ENCODE measurements at places on chromosomes 4 and X. TPM values are rescaled to one million over a fixed set of nuclear protein-coding genes. Genes with fewer than 3 reads are reported as not detected.

DNA sequence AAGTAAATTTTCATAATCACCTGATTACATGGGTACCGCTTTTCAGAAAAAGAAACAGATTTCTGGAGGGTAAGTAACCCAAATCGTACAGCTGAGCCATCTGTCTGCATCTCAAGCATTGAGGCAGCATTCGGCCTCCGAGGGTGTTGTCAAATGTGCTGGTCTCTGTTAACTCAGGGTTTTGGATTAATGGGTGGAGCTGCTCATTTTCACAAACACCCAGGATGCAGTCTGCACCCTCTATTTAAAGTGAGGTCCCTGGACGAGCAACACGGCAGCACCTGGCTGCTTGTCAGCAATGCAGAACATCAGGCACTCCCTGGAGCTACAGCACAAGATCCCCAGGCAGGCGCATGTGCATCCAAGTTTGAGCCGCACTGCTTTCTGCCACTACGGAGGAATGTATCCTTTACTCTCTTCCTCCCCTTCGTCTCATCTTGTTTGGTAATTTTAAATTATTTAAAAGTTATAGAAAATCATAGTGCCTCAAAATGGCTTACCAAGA, 24.7 kb upstream of the NAP1L5 start:
- no peaks in the 10 kb centered on the region for H3K4me1 ChIP-seq
- peaks cover 27% of the 10 kb centered on the region for H3K36me3 ChIP-seq
- no peak overlapping the region for H3K27ac ChIP-seq
- H3K27me3 ChIP-seq: no peaks in the 10 kb centered on the region
- DNase-seq: no peak

DNA sequence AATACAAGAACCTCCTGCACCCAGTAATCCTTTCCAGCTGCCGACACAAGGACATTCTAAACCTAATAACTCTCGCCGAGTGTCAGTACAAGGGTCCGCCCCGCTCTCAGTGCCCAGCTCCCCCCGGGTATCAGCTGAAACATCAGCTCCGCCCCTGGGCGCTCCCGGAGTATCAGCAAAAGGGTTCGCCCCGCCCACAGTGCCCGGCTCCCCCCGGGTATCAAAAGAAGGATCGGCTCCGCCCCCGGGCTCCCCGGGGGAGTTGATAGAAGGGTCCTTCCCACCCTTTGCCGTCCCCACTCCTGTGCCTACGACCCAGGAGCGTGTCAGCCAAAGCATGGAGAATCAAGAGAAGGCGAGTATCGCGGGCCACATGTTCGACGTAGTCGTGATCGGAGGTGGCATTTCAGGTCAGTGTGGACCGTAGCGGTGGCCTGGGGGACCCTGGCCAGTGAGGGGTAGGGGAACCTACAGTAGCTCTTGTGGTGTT, at the start of gene MAOA:
Gene MAOA, plus strand, starts transcription at position 295 of the 490 bp plus-strand sequence. Its CDS starts 43 bp downstream, at position 338.
- DNase-seq: peak; percentile 26
- no peaks in the 10 kb centered on the region for H3K4me1 ChIP-seq
- no peaks in the 10 kb centered on the region for H3K36me3 ChIP-seq
- no peak within 1 kb of the TSS for H3K27ac ChIP-seq

FAT4 gene
- polyA plus RNA-seq: not detected

OCRL gene
- polyA plus RNA-seq: 0.31 TPM

DNA sequence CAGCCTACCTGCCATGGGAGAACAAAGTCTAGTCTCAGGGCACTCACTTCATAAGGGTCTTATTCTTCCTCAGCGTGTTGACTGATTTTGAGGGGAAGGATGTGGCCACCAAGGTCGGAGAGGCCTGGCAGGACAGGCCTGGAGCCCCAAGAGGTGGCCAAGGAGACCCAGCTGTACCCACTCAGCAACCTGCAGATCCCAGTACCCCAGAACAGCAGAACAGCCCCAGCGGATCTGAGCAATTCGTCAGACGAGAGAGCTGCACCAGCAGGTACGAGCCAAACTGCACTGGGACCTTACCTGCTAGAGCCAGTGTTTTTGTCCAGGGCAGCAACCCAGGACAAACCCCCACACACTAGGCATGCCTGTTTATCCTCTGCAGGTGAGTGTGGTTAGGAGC, 34.3 kb downstream of the PNMA5 start:
- no peak overlapping the region for H3K27ac ChIP-seq
- H3K4me3 ChIP-seq: no peak overlapping the region
- DNase-seq: no peak
- peaks cover 4% of the 10 kb centered on the region for H3K4me1 ChIP-seq
- H3K27me3 ChIP-seq: no peaks in the 10 kb centered on the region

GRCh38 chr4:121791481-121791880, 9.6 kb upstream of the EXOSC9 start:
- H3K4me1 ChIP-seq: no peaks in the 10 kb centered on the region
- no peak overlapping the region for H3K4me3 ChIP-seq
- H3K27ac ChIP-seq: no peak overlapping the region
- H3K36me3 ChIP-seq: no peaks in the 10 kb centered on the region

GRCh38 chr4:8284391-8284790, 14.8 kb downstream of the HTRA3 start:
- no peaks in the 10 kb centered on the region for H3K36me3 ChIP-seq
- H3K4me1 ChIP-seq: no peaks in the 10 kb centered on the region
- no peaks in the 10 kb centered on the region for H3K27me3 ChIP-seq
- no peak overlapping the region for H3K27ac ChIP-seq

DNA sequence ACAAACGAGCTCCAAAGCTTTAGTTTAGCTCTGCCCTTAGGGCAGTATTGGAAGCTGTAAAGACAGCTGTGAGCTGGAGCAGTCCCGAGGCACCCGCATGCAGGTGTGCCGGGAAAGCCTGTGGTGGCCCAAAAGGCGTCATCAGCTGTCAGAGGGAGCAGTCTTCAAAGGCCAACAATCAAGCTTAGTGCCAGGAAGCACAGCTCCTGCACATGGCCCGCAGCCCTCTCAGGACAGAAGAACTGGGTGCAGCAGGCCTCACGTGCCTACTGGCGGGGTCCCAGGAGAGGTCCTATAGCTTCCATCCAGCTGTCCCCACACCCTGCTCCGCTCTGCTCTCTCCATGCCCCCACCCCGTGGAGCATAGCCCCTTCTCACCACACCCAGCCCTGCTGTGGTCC, 92.2 kb upstream of the TRIM2 start:
- no peaks in the 10 kb centered on the region for H3K27me3 ChIP-seq
- H3K4me3 ChIP-seq: no peak overlapping the region
- H3K4me1 ChIP-seq: peaks cover 54% of the 10 kb centered on the region
- H3K27ac ChIP-seq: no peak overlapping the region

GRCh38 chrX:100248885-100249493, 161.1 kb downstream of the PCDH19 start:
- no peaks in the 10 kb centered on the region for H3K4me1 ChIP-seq
- no peak for DNase-seq
- H3K27ac ChIP-seq: no peak overlapping the region

GRCh38 chrX:6770936-6771335, 236.0 kb upstream of the VCX3A start:
- H3K36me3 ChIP-seq: no peaks in the 10 kb centered on the region
- H3K4me3 ChIP-seq: no peak overlapping the region

DNA sequence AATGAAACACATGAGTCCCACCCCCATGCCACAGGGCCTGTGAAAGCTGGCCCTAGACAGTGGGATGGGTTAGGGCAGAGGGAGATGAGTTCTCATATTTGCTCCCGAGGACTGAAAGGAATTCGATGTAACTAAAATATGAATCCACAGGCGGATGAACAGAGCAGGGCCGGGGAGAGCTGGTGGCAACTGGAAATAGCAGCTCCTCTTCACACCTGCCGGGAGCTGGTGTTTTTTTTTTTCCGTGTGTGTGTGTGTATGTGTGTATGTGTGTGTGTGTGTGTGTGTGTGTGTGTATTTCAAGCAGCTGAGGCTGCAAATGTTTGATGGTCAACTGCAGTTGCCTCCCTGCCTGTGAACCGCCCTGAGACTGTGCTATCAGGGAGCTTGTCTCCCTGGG, 115.1 kb upstream of the PSAPL1 start:
- no peaks in the 10 kb centered on the region for H3K36me3 ChIP-seq
- H3K4me1 ChIP-seq: no peaks in the 10 kb centered on the region
- H3K27me3 ChIP-seq: no peaks in the 10 kb centered on the region
- DNase-seq: no peak
- H3K4me3 ChIP-seq: no peak overlapping the region
- no peak overlapping the region for H3K27ac ChIP-seq

DNA sequence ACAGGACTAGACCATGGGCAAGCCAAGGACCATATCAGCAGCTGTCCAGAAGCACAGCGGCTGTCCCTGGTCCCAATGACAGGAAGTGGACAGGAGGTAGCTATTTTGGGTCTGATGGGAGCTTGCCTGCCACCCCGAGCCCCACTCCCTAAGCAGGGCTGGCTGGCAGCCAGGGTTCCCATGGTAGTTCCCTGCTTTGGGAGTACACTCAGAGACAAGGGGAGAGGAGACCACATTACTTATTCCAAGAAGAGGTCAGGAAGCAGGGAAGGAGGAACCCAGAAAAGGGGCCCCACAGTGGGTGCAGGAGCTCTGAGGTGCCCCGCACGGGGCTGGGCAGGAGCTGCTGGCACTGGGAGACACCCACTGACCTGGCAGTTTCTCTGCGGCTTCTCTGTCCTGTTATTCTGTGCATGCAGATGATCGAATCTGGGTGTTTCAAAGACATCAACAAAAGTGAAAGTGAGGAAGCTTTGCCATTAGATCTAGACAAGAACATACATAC, 36.3 kb downstream of the HTT-AS start:
- no peak for DNase-seq
- H3K27ac ChIP-seq: no peak overlapping the region
- H3K4me3 ChIP-seq: peak overlapping the region; percentile 29
- peaks cover 32% of the 10 kb centered on the region for H3K4me1 ChIP-seq
- no peaks in the 10 kb centered on the region for H3K27me3 ChIP-seq

FAM236D gene
- polyA plus RNA-seq: not detected

HSD17B13 gene
- polyA plus RNA-seq: not detected

DNA sequence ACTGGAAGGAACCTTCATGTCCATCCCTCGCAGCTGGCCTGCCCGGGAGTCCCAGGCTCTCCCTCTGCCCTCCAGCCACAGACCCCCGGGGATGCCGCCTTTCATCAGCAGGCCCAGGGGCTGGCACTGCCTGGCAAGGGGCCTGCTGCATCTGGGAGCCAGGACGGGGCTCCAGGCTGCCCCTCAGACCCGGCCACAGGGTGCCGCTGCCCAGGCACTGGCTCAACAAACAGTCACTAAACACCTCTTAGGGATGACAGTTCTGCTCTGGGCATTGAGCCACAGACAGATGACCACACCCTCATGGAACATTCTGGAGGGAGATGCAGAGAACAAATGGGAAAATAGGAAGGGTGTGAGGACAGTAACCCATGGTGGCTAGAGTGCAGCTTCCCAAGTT, 109.3 kb downstream of the HMX1 start:
- no peaks in the 10 kb centered on the region for H3K36me3 ChIP-seq
- no peak for DNase-seq
- no peaks in the 10 kb centered on the region for H3K4me1 ChIP-seq
- no peaks in the 10 kb centered on the region for H3K27me3 ChIP-seq
- no peak overlapping the region for H3K27ac ChIP-seq

DNA sequence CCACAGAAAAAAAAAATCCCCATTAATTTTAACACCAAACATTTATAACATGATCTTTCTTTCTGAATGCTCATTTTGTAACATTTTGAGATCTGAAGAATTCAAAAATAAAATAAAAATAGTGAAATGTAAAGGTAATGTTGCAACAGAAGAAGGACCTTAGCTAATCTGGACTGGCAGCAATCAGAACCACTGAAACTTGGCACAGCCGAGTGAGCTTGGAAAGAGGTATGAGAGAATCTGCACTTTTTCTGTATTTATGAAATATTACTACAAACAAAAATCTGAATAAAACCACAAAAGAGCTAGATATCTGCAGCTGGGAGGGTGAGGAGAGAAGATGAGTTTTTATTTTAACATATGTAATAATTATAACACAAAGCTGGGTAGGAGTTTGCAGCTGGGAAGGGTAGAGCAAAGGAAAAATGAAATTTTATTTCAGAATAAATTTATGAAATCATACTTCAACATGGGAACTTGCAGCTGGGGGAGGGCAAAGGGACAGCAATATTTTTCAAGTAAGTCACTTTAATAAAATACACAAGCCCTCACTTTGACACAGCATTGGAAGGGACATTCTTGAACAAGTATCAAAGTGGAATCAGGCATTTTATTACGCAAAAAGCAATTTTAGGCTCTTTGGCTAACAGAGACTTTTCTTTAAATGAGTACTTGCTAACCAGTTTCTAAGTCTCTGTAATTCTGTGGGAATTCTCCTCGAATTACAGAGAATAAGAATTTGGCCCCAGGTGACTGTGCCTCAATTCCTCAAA, 26.7 kb downstream of the DKK2 start:
- DNase-seq: no peak
- H3K4me1 ChIP-seq: no peaks in the 10 kb centered on the region
- no peak overlapping the region for H3K4me3 ChIP-seq
- no peaks in the 10 kb centered on the region for H3K27me3 ChIP-seq

Data from CD8-positive, alpha-beta memory T cell (primary cell).